CD4-positive, alpha-beta T cell treated with Interleukin-17A for 4 hours (primary cell): ENCODE measurements at places on chromosomes 2 and 18.

- no peak for DNase-seq
Measured at GRCh38 chr18:55386545-55386944, 201.4 kb downstream of the TCF4 start.

DNA sequence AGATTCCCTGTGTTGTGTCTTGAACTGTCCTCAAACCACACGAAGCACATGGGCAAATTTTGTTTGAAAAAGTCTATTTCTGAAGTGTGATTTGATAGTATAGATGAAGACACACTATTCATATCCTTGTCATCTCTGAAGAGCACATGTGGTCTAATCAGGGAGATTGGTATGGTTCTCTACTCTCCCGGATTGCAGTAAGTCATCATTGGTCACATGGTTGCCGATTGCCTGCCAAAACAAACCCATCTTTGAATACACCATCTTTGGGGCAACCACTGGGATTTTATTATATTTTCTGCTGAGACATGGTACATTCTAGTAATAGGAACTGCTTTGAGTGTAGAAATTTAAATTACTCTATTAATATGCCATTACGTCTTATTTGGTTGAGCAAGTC lies 186.9 kb downstream of the MYO1B start:
- DNase-seq: no peak

- no peak for DNase-seq
Measured at GRCh38 chr2:31219131-31219969, 2.0 kb upstream of the CAPN14 start.

DNA sequence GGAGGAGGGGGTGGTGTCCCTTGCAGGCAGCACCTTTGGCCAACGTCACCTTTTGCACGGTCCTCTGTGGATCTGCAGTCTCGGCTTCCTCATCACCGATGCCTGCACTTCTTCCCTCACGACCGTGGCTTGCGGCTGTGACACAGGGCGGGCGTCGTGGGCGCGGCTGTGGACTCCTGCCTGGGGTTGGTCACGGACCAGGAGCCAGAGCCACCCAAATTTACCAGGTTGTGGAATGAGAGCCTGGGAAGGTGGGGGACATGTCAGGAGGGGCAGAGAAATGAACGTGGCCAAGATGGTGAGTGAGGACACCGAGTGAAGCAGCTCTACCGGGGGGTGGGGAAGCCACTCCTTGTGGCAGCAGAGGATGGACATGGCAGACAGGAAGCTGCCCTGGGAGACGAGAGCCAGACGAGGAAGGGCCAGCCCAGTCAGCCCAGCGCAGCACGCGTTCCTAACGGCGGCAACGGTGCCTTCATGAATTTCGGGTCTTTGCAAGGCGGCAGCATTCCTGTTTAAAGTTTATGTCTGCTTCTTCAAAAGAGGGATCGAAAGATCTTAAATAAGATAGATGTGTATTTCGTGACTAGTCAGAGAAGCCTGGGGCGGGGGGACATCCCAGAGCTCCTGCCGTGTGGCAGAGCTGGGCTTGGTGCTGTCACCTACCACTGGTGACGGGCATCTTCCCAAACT lies 84.2 kb downstream of the LRRFIP1 start:
- DNase-seq: no peak

- DNase-seq: peak; percentile 77
Measured at GRCh38 chr18:13823707-13824395, at the start of gene MC5R. Gene MC5R, plus strand, starts transcription at chr18:13824149. Its CDS starts 1,617 bp downstream, at chr18:13825766.

DNA sequence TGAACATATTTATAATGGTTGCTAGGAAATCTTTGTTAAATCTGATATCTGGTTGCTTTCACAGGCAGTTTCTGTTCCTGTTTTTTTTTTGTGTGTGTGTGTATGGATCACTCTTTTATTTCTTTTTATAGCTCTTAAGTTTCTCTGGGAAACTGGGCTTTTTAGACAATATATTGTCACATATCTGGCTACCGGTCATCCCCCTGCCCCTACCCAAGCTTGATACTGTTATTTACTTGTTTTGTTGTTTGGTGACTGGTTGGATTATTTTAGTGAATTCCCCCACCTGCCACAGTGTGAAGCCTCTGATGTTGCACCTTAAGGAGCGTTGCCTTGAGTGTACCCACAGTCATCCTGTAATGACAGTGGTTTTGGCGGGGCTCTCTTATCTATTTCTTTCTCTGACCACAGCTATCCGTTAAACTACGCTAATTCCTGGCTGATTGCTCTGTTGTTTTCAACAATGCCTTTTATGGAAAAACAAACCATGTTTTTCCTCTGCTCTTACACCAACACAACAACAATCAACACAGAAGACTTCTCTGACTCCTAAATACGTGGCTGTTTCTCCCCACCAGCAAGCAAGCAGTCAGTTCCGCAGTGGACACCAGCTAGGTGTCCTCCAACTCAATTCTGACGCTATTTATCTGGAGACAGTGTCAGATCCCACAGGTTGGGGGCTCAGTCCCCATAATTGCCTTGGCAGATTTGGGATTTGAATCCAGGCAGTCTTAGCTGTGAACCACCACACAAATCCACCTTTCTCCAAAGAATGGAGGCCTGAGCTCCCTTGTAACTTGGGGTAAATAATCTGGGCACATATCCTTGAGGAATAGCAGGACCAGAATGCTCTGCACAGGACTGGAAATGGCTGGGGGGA lies 10.9 kb downstream of the GNLY start:
- DNase-seq: no peak

DNA sequence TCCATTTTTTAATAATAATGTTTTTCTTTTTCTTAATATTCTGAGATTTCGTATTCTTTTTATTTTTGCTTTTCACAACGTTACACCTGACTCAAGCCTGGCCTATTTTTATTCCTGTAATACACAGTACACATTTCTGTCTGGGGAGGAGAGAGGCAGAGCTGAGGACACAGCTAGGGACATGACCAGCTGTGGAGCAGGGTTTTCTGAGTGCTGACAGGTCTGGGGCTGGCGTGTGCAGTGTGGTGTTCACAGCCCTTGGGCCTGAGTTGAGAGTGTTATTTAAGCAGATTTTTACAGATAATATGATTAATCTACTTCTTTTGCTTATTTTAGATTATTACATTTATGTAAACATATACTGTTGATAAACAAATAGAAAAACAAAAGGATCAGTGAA lies 55.9 kb downstream of the ZAP70 start:
- DNase-seq: no peak

DNA sequence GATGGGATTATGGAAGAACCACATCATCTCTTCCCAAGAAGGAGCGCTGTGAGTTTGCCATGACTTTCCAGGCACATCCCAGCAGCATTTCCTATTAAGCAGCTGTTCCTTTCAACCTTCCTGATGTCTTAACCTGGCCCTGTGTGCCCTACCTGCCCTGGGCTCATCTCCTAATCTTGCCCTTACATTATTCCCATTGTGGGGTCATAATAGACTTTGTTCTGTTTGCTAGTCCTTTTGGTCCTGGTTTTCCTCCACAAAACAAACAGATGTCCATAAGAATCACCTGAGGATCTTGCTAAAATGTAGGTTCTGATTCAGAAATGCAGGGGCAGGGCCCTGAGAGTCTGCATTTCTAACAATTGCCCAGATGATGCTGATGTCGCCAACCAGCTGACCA lies 38.6 kb upstream of the TANK start:
- DNase-seq: no peak

- no peak for DNase-seq
Measured at GRCh38 chr18:39366656-39367055, 1801.1 kb upstream of the CELF4 start.

GRCh38 chr2:226932443-226932842 lies 96.6 kb downstream of the RHBDD1 start:
- no peak for DNase-seq

DNA sequence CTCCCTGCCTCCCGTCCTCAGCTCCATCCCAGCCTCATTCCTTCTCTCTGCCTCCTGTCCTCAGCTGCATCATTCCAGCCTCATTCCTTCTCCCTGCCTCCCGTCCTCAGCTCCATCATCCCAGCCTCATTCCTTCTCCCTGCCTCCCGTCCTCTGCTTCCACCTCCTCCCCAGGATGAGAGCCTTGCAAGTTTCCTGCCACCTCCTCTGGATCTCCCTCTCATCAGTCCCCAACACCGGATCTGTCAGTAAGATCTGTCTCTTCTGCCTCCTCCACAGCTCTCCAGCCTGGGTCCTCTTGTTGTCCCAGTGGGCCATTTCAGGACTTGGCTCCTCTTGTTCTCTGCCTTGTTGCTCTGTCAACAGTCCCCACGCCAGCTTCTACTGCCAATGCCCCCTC lies 130.9 kb downstream of the NDUFA10 start:
- no peak for DNase-seq

GRCh38 chr2:188976545-188977268 lies 2.5 kb downstream of the COL3A1 start:
- no peak for DNase-seq

GRCh38 chr2:100124761-100125160 lies 17.6 kb downstream of the AFF3 start:
- DNase-seq: no peak
